H7 (cell line): ENCODE measurements at places on chromosomes 13 and 19. TPM values are rescaled to one million over a fixed set of nuclear protein-coding genes. Genes with fewer than 3 reads are reported as not detected.

CSNK1G2 gene
- total RNA-seq: 172 and 186 TPM in 2 replicates

CPB2 gene
- total RNA-seq: not detected in 2 replicates

- no peak for DNase-seq
These were observed 46.1 kb downstream of the ANKRD10 start for GRCh38 chr13:110868720-110869119.

- DNase-seq: no peak
These were observed 78.0 kb upstream of the OXGR1 start for GRCh38 chr13:97072297-97072696.
